ENCODE measurements at places on chromosomes 7 and 10.

DNA sequence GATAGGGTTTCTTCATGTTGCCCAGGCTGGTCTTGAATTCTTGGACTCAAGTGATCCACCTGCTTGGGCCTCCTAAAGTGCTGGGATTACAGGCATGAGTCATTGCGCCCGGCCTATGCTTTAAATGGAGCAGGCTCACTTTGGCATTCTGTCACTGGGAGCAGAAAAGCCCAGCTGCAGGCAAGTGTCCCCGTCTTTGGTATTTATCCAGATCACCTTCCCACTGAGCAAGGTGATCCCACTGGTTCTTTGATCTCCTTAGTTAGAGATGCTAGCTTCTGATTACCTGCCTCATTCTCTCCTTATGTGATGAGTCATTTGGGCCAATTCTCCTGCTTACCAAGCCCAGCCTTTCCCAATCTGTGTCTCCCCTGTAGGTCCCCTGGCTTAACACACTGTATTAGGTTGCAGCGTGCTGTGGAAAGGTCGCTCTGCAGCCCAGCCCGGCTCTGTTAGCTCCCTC lies 39.3 kb downstream of the SPDYE5 start:
- DNase-seq, result no peak

DNA sequence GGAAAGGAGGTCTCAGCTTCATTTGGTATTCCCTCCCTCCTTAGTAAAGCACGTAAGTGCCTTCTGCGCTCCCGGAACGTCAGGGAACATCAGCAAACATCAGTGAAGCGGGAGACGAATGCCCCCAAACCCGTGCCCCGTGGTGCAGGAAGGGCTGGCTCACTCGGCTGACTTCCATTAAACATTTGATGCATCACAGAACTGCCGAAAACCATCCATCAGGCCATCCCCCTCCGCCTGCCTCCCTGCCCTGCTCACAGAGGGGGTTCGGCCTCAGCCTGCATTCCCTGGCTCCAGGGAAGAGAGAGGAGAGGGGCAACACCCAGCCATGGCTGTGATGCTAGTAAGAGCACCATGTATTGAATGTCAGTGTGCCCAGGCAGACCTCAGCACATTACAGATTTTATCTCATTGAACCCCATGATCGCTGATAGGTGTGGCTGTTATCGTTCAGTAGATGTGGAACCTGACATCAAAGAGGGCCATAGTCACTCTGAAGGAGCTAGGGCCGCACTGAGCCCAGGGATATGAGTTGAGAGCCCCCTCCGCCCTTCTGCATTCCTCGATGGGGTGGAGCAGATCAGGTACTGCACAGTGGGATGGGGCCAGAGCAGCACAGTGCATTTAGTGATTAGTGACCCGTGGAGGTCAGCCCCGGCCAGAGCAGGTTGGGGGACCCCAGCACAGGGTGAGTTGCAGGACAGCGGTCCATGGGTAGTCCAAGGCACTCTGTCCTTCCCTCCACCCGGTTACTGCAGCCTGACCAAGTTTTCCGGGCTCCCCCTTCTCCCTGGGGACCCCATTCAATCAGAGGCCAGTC lies 146.4 kb downstream of the RPS24 start:
- no peak for DNase-seq

- no peak for DNase-seq
These were observed 7.6 kb downstream of the MMS19 start for GRCh38 chr10:97490592-97490991.

- DNase-seq, result no peak
These were observed 28.7 kb downstream of the TES start for GRCh38 chr7:116239020-116239419.

DNA sequence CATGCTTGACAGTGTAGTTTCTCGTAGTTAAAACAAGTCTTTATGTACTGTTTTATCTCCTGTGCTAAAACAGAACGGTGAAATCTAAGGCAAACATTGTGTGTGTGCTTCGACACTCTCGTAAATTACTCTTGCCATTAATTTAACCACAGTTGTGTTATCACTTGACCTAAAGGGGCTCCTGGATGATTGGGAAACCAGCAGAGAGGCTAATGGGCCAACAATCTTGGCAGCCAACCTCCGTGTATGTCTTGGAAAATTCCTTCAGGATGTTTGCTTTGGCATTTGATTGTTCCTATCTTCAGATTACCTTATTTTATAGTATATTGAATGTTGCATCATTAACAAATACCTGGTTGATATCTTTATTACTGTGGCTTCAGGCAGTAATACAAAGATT lies 409.5 kb downstream of the SDK1 start:
- DNase-seq, result no peak

GRCh38 chr10:58818900-58819299 lies 306.2 kb downstream of the BICC1 start:
- no peak for DNase-seq

GRCh38 chr7:12130609-12131008 lies 80.5 kb upstream of the TMEM106B start:
- DNase-seq, result no peak

GRCh38 chr10:51960494-51960895 lies 261.1 kb upstream of the CSTF2T start:
- DNase-seq, result no peak

GRCh38 chr10:42960991-42961795 lies 115.7 kb upstream of the RET start:
- DNase-seq, result no peak

GRCh38 chr7:34430456-34430855 lies 227.6 kb upstream of the NPSR1 start:
- DNase-seq, result no peak

DNA sequence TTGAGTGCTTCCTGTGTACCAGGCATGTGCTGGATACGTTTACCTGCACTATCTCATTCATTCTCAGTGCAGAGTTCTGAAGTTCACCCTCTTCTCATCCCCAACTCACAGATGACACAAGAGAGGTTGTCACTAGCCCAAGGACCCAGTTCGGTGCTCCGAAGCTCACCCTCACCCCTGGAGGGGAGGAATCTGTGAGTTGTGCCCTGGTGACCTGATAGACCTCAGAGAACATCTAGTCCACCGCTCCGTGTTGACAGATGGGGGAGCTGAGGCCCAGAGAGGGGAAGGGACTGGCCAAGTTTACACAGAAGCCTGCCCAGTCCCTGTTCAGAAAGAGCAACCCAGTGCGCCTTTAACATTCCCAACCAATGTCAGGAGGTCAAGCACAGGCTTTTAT lies 44.8 kb upstream of the EMX2 start:
- no peak for DNase-seq

DNA sequence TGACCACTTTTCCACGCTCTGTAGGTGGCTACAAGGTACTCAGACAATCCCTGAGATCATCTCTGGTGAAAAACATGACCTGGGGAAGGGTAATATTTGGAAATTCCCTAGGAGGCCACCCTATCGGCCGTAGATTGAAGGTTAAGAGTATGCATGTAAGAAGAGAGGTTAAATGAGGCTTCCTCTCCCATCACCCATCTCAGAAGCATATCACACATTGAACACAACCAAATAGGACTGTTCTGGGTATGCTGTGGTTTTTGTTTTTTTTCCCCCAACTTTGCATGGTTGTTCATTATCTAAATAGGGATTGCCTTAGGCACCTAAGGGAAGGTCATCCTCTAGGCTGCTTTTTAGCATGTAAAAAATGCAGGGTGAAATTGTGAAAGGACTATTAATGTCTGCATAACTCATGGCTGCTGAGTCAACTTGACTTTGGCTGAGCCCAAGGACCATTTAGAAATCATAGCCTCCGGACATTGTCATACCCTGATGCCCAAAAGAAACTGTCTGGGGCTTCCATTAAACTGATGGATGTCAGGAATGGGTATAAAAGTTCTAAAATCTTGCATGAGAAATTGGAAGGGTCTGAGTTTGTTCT lies 24.7 kb upstream of the ST8SIA6 start:
- DNase-seq, result no peak

- DNase-seq, result no peak
These were observed 8.3 kb downstream of the FGF8 start for GRCh38 chr10:101767600-101767945.

- DNase-seq, result no peak
These were observed 4.4 kb downstream of the RAB11FIP2 start for GRCh38 chr10:118042336-118042735.

GRCh38 chr7:84612981-84613681 lies 418.5 kb upstream of the SEMA3A start:
- no peak for DNase-seq

DNA sequence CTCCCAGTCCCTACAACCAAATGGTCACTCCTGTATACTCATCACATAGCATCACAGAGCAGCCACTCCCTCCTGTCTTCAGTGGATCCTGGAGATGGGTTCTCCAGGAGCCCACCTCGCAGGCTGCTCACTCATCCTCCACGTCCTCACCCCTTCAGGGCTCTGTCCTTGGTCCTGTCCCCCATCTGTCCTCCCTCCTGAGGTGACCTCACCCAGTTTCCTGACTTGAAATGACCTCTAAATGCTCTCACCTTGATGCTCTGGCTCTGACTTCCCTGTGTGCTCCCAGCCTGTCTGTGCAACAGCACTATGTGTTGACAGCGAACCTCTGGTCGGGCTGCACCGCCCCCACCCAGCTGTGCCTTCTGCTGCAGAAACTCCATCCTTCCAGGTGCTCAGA lies 2.1 kb upstream of the PPP2R2D start:
- no peak for DNase-seq

DNA sequence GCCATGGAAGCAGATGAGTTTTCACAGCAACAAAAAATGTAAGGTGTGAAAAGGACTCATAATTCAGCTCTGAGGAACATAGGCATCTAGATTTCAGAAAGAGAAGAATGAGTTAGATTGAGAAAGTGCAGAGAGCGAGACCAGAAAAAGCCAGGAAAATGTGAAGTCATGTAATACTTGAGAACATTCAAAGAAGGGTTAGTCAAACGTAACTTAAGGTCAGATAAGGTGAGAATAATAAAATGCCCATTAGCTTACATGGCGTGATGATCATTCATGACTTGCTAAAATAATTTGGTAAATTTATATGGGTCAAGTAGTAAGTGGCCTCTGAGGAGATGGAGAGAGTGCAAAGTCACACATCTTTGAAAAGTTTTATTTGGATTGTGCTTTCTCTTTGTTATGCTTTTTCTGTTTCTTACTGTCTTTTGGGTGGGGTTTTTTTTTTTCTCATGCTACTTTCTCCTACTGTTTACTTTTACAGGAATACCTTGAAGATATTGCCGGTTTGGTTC lies 271.8 kb upstream of the NRG3 start:
- DNase-seq, result no peak
